Epithelial cell of esophagus (primary cell): ENCODE measurements at places on chromosomes 2 and 18.
A peak's percentile ranks its signal among the peaks of the same experiment; 100 is the strongest.

DNA sequence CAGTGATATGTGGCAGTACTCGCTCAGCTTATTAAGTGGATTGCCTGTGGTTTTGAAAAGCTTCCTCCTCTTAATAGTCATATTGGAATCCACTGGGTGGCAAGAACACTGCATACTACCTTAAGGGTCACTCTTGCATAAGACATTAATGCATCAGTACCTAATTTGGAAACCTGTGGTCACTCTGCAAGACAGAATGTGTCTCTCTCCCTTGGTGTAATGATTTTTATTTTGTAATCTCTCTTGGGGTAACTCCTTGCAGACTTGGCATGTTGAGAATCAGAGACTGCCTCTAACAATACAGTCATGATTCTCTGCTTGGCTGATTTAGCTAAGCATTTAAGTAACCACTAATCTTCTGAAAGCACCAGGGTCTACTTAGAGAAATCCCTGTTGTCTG lies 33.0 kb upstream of the IER3IP1 start:
- DNase-seq: no peak

DNA sequence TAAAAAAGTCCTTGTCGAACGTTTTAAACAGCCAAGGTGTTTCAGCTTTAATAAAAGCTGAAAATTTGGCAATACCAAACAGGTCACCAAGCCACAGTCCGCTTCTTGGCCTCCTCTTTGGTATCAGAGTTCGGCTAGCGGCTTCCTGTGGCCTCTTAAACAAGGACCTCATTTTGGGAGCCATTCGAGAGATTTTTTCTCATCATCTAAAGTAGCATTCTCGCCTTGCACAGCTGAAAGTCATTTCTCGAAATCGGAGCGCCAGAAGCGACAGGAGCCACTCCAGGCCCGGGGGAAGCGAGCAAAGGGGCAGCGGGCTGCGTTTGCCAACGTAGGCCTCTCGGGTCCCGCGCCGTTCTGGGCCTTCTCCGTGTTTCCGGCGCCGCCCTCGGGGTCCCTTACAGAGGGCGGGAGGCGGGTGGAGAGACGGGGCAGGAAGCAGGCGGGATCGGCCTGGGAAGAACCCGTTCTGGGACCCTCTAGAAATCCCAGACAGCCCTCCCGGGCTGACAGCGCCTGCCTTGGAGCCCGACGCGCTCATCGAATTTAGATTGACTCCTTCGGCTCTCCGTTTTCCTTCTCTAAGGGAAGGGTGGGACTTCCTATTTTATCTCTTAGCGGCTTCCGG lies 522 bp upstream of the ZNF407 start:
- no peak for DNase-seq

- no peak for DNase-seq
These were observed 466.3 kb upstream of the RAB12 start for GRCh38 chr18:8142932-8143331.

DNA sequence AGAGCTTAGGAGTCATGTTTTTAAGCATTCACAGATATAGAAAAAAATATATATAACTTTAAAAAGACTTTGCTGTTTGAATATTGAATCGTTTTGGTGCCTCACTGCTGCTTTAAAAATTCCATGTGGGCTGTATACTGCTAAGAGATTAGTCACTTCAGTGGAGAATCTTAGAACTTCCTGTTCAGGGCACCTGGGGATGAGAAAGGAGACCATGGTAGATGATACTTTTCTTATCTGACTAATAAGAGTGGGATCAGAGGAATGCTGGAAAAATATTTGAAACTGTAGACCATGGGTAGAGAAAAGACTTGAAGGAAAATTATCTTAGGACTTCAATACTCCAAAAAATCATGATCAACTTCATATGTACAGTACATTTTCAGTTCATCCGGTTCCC lies 442.2 kb upstream of the SETBP1 start:
- DNase-seq: peak; percentile 21

GRCh38 chr2:206962966-206963365 lies 23.6 kb downstream of the CPO start:
- DNase-seq: no peak

GRCh38 chr2:57479981-57480380 lies 566.6 kb upstream of the VRK2 start:
- DNase-seq: peak; percentile 40

DNA sequence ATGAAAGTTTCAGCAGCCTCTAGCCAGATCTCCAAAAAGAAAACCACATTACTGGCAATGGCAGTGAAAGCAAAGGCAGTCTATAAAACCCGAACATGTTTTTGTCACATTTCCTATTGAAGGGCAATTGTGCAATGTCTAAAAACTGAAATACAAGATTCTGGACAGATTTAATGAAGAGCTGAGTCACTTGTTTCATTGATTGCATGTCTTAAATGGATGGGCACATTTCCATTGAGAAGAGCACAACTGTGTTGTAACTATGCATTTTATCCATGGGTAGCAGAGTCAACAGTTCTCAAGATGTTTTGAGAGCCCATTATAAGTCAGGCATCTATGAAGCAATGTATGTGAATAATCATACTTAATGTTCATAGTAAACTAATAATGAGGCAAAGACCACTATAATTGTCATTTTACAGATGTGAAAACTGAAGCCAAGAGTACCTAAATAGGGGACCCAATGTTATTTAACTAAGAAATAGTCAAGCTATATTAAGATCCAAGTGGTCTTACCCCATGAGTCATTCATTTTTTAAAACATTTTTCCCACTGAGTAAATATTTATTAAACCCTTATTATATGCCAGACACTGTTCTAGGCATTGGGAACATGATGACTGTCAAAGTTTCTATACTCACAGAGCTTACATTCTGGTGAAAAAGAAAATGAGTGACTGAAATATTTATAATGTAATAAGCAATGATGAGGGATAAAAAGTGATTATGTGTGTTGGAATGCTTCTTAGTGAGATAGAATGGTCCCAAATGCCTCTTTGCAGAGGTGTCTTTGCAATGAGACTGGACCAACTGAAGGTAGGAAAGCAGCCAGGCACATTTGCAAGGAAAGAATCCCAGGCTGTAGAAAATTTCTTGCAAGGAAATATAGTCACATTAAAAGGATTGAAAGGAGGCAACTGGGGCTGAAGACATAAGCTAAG lies 818.9 kb upstream of the ACVR2A start:
- DNase-seq: peak; percentile 13

DNA sequence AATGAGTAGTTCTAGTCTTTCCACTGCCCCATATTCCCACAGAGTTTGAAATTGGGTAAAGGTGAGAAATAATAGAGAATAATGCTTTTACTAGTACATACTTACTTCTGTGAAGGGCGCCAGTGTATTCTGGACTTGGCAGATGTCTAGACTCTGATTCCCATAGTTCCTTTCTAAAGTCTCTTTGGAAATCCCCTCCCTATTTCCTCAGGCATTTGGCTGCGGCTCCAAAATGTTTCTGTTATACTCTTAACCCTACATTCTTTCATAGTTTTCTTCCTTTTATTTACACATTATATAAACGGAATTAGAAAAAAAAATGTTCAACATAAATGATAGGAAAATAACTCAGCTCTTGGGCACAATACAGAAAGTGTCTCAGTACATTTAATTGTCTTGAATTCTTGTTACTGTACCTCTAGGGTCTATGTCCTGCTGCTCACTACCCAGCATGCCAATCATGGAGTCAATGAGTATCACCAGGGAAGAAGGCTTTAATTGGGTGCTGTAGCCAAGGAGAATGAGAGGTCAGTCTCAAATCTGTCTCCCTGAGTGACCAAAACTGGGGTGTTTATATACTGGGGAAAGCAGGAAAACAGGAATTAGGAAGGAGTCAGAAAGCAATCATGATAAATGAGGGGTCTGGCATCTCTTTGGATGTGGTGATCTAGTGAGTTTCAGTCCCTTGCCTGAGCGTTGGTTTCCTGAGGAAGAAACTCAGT lies 147.8 kb upstream of the MMADHC start:
- no peak for DNase-seq

- peak; percentile 73 for DNase-seq
These were observed 25.9 kb upstream of the IMPA2 start for GRCh38 chr18:11955239-11956029.

GRCh38 chr18:49339146-49339545 lies 121.3 kb downstream of the DYM start:
- no peak for DNase-seq

DNA sequence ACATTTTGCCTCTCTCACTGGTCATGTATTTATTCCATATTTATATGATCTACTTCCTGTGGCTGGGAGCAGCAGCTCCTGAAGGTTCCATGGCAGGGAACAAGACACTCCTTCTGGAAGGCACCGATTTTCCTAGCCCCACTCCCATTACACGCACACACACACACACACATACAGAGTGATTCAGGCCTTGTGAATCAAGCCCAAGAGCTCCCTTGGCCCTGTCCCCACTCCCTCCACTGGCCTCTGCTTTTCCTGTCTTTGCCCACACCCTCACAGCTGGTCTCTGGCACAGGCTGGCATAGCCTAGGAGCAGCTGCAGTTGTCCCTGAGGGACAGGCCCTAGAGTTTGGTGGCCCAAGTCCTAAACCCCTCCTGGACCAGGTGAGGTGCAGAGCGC lies 201.7 kb downstream of the NAPG start:
- DNase-seq: no peak

- peak; percentile 63 for DNase-seq
These were observed 2.9 kb upstream of the ATOH8 start for GRCh38 chr2:85750587-85751575.

DNA sequence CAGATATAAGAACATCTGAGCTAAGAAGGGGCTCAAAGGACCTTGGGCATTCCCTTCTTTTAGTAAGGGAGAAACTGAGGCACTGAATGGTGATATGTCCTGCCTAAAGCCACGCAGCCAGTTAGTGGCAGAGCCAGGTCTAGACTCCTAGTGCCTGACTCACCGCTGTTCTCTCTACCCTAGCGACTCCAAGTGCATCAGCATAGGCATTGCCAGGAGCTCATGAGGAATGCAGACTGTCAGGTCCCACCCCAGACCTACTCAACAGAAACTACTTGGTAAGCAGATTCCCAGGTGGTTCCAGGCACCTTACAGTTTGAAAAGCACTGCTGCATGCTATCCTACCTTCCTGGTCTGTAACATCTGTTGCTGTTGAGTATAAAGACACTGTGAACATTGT lies 158.9 kb downstream of the MSH2 start:
- DNase-seq: peak; percentile 75

DNA sequence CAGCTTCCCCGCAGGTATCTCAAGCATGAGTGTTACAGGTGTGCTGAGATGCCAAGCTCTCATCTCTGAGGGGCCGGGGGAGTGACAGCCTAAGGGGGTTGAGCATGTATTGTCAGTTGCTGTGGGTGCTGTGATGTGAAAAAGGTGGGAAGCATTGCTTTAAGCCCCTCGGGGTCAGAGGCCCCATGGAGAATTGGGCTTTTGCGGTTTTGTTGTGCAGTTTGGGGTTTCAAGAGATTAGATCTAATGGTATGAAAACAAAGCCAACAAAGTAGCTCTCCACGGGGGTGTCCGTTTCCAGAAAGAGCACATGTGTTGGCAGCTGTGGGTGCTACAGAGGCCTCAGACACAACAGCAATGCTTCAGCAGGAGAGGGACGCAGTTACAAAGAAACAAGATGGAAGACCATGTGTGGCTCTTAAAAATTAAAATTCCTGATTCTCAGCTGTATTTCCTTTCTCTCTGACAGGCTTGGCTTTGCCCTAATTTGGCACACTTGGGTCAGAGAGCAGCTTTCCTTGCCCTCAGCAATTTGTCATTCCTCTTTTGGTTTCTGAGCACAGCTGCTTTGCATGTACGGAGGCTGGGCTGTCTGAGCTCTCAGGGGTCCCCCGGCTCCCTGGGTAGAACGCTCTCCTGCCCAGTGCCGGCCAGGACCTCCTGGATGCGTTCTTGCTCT lies 69.9 kb downstream of the TMEM247 start:
- DNase-seq: no peak

GRCh38 chr18:8706791-8707555 lies 1.6 kb downstream of the MTCL1 start:
- peak; percentile 78 for DNase-seq

DNA sequence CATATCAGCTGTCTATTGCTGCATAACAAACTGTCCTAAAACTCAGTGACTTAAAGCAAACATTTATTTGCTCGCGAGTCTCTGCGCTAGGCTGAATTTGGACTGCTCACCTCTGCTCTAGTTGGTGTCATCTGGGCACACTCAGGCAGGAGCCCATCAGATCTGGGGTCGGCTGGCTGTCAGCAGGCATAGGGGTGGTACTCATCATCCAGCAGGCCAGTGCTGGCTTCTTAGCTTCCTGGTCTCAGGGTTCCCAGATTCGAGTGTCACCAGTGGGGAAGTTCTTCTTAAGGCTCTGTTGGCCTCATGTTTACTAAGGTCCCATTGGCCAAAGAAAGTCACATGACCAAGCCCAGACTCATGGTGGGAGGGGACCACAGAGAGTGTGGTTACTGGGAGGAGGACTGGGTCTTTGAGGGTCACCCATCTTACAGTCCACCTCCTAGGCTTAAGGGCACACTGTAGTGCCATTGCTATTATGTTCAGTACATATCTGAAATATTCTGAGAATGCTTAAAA lies 71.6 kb upstream of the ATG16L1 start:
- no peak for DNase-seq

- DNase-seq: peak; percentile 13
These were observed 136.1 kb downstream of the ICOS start for GRCh38 chr2:204072443-204073324.

DNA sequence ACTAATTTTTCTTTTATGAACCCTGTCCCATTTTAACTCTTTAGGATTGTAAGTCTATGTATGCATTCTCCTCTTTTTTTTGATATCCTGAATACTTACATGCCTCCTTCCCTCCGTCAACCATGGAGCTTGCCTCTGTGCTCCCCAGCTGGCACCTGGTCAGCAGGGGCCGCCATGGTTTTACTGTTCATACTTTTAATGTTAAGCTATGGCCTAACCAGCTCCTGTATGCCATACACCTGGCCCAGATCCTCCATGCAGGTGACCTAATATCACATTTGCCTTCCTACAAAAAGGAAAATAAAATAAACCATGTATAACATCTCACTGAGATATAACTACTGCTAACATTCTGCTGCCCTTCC lies 283.1 kb upstream of the TRIB2 start:
- peak; percentile 21 for DNase-seq

GRCh38 chr2:34104601-34105000 lies 505.5 kb upstream of the FAM98A start:
- peak; percentile 65 for DNase-seq

DNA sequence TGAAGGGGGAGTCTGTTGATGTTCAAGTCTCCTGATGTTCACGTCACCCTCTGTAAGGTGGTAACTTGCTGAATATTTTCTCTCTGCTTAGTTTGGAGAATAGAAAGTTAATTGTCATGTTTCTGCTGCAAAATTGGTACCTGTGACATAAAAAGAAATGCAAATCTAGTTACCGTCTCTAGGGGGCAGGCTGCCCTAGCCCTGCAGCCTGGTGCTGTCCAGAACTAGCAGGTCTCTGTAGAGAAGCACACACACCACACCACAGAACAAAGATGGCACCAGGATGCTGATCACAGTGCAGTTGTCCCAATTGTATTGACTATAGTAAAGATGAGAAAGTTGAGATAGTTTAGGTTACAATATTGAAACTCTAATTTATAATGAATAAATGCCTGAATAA lies 47.0 kb downstream of the SLC9A4 start:
- peak; percentile 66 for DNase-seq

DNA sequence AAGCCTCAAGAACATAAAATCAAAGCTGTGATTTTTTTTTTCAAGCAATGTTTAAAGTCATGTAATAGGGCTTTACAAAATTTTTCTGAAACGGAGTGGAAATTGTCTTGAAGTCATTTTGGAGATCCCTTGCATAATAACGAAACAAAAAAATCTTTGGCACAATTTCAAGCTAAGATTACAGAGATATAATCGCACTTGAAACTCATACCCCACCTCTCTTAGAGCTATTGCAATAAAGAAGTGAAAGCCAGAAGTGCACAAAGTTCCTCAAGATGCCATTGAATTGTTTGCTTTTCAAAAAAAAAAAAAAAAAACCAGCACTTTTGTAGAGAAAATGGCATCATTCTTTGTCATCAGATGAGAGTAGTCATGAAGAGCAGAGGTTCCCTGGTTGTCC lies 152.3 kb downstream of the PAX3 start:
- DNase-seq: no peak
